ENCODE measurements at places on chromosomes 1 and 21.

DNA sequence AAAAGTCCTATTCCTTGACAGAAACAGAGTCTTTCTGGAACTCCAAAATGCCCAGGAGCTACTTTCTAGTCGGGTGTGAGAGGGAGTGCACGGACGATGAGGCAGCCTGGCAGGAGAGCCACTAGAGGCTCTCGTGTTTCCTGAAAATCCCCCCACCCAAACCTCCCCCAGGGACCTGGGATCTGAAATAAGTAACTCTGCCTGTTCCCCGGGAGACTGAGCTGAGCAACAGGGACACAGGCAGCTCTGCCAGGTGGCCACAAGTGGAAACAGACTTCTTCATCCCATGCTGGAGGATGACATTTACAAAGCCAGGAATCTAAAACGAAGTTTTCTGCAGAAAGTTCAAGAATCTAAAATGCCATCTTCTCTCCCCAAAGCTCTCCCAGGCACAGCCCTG is 77.1 kb downstream of the ITPKB start:
- no peak for DNase-seq

GRCh38 chr21:16201718-16202117 is 471.9 kb downstream of the USP25 start:
- no peak for DNase-seq

GRCh38 chr1:152902636-152903035 is 5.7 kb upstream of the IVL start:
- no peak for DNase-seq

DNA sequence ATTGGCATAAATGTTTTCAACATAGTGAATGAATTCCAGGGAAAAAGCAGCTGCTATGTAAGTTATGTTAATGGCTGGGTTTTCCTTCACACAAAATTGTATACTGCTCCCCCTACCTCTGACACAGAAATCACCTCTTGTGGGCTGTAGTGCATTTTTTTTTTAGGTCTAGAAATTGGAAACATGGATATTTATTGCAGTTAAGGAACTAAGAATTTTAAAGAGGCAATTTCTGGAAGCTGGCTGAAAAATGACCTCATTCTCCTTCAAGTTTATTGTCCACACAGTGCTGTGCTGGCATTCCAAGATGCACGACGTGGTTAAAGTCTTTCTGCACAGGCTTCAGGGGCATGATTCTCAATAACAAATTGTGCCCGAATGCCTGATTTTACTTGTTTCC is 1424.2 kb downstream of the MRPL39 start:
- DNase-seq: no peak

GRCh38 chr1:229006121-229006870 is 264.6 kb upstream of the RAB4A start:
- DNase-seq: no peak

DNA sequence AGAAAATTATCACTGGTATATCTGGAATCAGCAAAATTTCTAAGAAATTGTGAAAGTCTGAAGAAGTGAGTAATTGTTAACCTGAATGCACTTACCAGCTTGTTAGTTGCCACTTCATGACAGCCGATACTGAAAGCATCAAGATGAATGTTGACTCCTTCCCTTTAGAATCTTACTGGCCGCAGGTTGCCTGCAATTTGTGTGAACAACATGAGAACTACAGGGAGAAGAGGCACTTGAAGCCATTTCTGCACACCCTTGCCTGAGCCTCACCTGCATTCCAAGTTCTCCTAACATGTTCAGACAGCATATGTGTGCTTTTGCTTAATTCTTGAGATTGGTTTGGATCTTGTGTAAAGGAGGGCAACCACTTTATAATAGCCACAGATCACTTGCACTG is 59.2 kb upstream of the SSX2IP start:
- no peak for DNase-seq

- no peak for DNase-seq
Measured at GRCh38 chr1:214021321-214021720, 33.5 kb downstream of the PROX1 start.

GRCh38 chr1:30596891-30597290 is 126.5 kb downstream of the MATN1 start:
- no peak for DNase-seq

- no peak for DNase-seq
Measured at GRCh38 chr21:37415939-37416338, 49.4 kb downstream of the DYRK1A start.

- no peak for DNase-seq
Measured at GRCh38 chr1:109497449-109498160, 3.7 kb downstream of the CYB561D1 start.

DNA sequence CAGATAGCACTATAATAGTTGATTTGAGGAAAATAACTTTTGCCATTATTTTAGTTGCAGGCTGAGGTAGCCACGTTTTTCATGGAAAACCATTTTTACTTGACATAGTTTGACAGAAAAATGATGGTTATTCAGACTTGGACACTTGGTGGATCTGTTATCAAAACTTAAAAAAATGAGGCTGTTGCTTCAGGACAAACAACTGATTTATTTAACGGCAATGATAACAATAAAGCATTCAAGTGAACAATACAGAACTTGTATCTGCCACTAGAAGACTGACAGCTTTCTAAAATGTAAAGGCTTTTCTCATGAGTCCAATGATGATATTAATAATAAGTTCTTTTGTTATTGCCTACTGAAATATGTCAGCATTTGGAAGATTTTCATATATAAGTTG is 322.9 kb downstream of the BRINP3 start:
- DNase-seq: no peak

- DNase-seq: no peak
Measured at GRCh38 chr1:10497109-10497508, 22.4 kb downstream of the PEX14 start.

- no peak for DNase-seq
Measured at GRCh38 chr21:37751268-37751975, 164.8 kb downstream of the KCNJ6 start.

GRCh38 chr1:22539510-22540118 is 23.7 kb upstream of the EPHA8 start:
- no peak for DNase-seq
